Large intestine (tissue), 12 donors: ENCODE measurements at places on chromosomes 16 and 17. TPM values are rescaled to one million over a fixed set of nuclear protein-coding genes. Genes with fewer than 3 reads are reported as not detected.

- H3K27ac ChIP-seq, result peak overlapping the region; percentile 78
- peak overlapping the region; percentile 79 for H3K4me3 ChIP-seq
- peaks cover 14% of the 10 kb centered on the region for H3K27me3 ChIP-seq
- H3K4me1 ChIP-seq, result peaks cover 61% of the 10 kb centered on the region
Measured at GRCh38 chr17:82232322-82232820, 3.5 kb downstream of the SLC16A3 start.

DNA sequence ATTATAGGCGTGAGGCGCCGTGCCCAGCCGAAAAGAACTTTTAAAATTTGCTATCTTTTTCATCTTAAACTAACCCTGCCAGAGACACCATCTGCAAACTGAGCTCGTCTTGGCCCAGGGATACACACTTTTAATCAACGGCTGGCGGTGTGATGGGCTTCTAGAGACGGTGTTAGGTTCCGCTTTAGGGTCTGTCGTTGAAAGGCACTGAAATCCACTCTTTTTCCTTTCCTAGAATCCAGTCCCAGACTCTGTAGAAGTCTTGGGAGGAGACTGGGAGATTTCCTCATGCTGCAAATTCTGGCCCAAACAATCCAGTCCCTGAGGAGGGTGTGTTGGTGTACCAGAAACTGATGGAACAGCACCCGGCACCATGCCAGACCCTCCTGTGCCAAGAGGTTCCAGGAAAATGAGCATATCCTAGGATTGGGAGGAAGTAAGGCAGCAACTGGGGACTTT, 52.0 kb upstream of the TEX2 start:
- H3K4me3 ChIP-seq, result no peak overlapping the region
- H3K4me1 ChIP-seq, result no peaks in the 10 kb centered on the region
- DNase-seq, result no peak
- no peak overlapping the region for H3K27ac ChIP-seq

- H3K36me3 ChIP-seq, result peaks cover 11% of the 10 kb centered on the region
- peak; percentile 82 for DNase-seq
- H3K4me3 ChIP-seq, result peak within 1 kb of the TSS; percentile 53
- H3K27me3 ChIP-seq, result peaks cover 17% of the 10 kb centered on the region
Measured at GRCh38 chr16:19113577-19114358, at the start of gene ITPRIPL2. Gene ITPRIPL2 (plus strand): TSS chr16:19113964. CDS start chr16:19114462, 498 bp downstream.

PSKH1 gene
- 24.2 TPM for polyA plus RNA-seq

- DNase-seq, result no peak
- no peak overlapping the region for H3K27ac ChIP-seq
- no peaks in the 10 kb centered on the region for H3K4me1 ChIP-seq
- H3K4me3 ChIP-seq, result no peak overlapping the region
- H3K27me3 ChIP-seq, result no peaks in the 10 kb centered on the region
- no peaks in the 10 kb centered on the region for H3K36me3 ChIP-seq
Measured at GRCh38 chr16:64211331-64211730, 910.5 kb downstream of the CDH11 start.

SBK1 gene
- 3.2 TPM for polyA plus RNA-seq

- no peak overlapping the region for H3K4me3 ChIP-seq
- H3K27ac ChIP-seq, result no peak overlapping the region
- H3K4me1 ChIP-seq, result peaks cover 8% of the 10 kb centered on the region
- H3K36me3 ChIP-seq, result no peaks in the 10 kb centered on the region
- H3K27me3 ChIP-seq, result no peaks in the 10 kb centered on the region
Measured at GRCh38 chr16:68528233-68528632, 10.9 kb upstream of the ZFP90 start.

GRCh38 chr16:19168371-19169081, 486 bp downstream of the SYT17 start:
- H3K27ac ChIP-seq, result peak overlapping the region; percentile 50
- peak; percentile 74 for DNase-seq
- no peaks in the 10 kb centered on the region for H3K36me3 ChIP-seq
- peak overlapping the region; percentile 71 for H3K4me3 ChIP-seq

DNA sequence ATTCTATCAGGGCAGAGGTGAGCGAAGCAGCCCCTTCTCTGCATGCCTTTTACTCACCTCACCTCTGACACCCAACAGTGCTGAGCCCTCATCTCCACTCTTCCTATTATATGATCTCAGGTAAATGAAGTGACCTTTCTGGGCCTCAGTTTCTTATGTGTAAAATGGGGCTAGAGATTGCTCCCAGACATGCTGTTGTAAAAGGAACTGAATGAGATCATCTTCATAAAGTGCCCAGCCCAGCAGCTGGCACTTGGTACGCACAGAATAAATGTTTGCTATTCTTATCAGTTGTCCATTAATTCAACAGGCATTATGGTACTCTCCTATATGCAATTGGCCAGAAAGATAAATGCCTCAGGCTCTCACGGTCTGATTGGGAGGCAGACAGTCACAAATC, 4.5 kb upstream of the GALK1 start:
- H3K27me3 ChIP-seq, result no peaks in the 10 kb centered on the region
- H3K27ac ChIP-seq, result peak overlapping the region; percentile 9
- peak; percentile 84 for DNase-seq
- peaks cover 27% of the 10 kb centered on the region for H3K4me1 ChIP-seq
- H3K4me3 ChIP-seq, result no peak overlapping the region
- peaks cover 2% of the 10 kb centered on the region for H3K36me3 ChIP-seq

MT4 gene
- not detected for polyA plus RNA-seq

C16orf87 gene
- polyA plus RNA-seq, result 26.9 TPM

KRT32 gene
- not detected for polyA plus RNA-seq

DNA sequence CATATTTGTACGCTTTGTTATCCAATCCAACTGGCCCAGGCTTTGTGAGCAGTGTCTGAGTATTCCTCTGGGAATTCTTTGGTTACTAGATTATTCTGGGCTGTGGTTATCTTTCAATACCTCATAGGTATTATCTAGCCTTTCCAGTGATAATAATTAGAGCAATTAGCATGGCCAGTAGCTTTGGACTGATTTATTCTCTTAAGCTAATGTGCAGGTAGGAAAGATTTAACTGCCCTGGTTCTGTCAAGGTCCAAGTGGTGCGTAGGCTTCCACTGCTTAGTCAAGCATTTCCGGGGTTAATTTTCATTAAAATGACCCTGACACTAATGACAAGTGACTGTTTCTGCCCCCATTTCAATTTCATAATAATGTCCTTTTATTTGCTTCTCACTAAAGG, 54.2 kb upstream of the PMFBP1 start:
- H3K27me3 ChIP-seq, result no peaks in the 10 kb centered on the region
- DNase-seq, result no peak
- H3K4me3 ChIP-seq, result no peak overlapping the region
- H3K4me1 ChIP-seq, result peaks cover 15% of the 10 kb centered on the region
